ENCODE measurements at places on chromosomes 12 and 14.

DNA sequence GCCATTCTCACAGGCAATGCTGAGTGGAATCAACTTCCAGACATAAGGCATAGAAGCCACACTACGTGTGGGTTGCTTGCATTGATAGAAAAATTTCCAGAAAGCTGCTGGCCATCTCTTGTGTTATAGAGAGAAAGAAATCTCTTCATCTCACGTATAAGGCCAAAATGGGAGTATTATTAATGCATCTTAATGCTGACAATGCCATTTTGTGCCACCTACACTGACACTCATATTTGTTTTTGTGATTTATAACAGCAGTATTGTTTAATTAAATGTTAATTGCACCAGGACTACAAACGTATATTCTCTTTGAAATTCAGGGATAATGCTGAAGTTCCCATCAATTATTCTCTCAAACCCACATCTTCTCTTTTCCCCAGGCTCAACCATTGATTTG is 56.1 kb upstream of the TMEM132D start:
- DNase-seq: no peak

DNA sequence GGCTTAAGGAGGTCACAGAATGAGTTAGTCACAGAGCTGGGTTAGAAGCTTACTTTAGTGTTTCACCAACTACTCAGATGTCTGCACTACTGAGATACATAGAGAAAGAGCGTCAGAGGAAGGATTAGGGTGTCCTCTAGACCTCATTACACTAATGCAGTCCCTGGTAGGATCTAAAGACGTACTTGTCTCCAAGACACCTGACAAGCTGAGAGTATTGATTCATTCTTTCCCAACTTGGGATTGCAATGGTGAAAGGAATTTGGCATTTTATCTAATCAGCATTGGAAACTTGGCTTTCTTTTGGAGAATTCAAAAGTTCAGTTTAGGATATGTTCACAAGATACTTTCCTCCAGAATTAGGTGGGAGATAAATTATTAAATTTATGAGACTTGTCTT is 402.1 kb downstream of the ZFP36L1 start:
- no peak for DNase-seq

DNA sequence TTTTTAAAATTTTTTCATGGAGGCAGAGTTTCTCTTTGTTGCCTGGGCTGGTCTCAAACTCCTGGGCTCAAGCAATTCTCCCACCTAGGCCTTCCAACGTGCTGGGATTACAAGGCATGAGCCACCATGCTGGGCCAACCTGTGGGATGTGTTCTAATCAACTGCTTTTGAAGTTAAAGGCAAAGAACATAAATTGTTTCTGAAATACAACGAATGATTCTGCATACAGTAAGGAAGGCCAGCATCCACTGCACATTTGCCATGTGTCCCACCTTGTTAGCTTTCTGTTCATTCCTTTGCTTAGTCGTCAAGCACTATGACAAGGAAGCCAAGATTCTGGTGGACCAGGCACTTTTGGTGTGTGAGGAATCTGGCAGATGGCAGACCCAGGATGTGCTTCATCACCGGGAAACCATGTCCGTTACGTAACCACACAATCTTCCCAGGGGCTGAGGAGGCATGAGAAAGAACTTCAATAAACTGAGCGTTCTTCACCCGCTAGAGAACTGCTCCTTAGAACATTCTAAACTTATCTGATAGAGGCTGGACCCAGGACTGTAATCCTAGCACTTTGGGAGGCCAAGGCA is 24.5 kb downstream of the MOK start:
- DNase-seq: no peak

DNA sequence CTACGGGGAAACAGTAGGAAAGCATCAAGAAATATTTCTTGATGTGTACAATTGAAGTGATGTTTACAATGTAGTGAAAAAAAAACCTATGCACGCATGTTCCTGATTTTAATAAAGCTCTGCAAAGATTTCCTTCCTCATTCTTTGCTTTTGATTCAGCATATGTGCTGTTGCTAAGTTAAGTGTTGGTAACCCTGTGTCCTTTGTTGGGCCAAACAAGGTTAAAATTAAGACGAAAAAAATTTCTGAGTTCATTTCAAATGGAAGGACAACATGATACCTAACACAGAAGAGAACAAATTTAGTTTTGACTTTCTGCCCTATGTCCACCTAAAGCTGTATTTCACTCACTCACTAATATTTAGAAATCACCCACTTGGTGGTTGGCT is 62.8 kb downstream of the PPP2R5C start:
- DNase-seq: no peak

GRCh38 chr12:49632986-49633702 is 9.8 kb downstream of the PRPF40B start:
- DNase-seq: no peak

DNA sequence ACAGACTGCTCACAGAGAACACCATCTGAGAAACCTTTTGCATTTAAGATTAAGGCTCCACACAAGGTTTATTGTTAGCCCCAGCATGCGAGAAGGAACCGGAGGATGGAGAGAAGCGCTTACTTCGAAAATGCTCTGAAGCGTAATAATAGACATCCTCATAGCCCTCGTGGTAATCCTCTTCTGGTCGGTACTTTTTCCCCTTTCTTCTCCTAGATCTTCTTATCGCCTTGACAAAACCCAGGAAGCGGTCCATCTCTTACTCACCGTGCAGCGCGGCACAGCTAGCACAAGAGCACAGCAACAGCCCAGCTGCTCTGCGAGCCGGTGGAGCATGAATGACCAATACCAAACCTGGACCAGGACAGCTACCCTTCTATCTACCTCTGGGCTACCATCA is 125.1 kb upstream of the GRIP1 start:
- DNase-seq: no peak

DNA sequence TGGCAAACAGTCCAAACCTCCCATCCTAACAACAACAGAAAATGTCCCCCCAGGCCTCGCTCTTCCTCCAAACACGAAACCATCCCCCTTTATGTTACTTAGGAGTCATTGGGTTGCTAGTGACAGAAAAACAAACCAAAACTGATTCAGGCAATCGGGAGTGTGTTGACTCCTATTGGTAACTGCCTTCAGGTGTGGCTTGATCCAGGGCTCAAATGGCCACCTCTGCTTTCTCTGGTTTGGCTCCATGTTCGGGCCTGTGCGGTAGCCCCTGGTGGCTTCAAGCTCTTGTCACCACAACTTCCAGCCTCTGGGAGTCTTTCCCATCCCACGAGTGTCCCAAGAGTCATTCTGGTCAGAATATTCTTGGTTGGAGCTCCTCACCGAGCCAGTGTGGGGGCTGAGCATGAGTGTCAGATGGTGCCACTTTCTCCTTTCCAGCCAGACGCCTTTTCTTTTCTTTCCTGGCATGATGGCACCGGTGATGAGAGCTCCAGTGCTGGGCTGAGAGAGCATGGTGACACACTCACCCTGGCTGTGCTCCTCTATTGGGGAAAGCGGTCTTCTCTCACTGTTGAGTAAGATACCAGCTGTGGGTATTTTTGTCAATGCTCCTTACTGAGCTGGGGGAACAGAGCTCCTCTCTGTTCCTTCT is 38.6 kb downstream of the NOC4L start:
- DNase-seq: no peak

DNA sequence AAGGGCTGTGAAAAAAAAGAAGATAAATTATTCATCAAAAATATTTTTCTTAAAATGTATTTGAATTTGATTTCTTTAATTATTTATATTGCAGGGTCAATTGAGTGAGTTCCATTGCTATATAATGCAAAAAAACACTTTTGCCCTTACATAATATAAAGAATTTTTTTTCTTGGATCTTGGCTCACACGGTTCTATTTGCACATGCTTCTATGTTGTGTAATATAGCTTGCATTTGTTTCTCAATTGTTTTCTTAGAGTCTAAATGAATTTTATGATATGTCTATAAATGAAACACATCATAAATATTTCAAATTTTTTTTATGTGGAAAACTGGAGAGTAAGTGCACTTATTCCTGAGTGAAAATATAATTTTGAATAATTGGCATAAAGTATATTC is 694.2 kb downstream of the SLC6A15 start:
- no peak for DNase-seq

DNA sequence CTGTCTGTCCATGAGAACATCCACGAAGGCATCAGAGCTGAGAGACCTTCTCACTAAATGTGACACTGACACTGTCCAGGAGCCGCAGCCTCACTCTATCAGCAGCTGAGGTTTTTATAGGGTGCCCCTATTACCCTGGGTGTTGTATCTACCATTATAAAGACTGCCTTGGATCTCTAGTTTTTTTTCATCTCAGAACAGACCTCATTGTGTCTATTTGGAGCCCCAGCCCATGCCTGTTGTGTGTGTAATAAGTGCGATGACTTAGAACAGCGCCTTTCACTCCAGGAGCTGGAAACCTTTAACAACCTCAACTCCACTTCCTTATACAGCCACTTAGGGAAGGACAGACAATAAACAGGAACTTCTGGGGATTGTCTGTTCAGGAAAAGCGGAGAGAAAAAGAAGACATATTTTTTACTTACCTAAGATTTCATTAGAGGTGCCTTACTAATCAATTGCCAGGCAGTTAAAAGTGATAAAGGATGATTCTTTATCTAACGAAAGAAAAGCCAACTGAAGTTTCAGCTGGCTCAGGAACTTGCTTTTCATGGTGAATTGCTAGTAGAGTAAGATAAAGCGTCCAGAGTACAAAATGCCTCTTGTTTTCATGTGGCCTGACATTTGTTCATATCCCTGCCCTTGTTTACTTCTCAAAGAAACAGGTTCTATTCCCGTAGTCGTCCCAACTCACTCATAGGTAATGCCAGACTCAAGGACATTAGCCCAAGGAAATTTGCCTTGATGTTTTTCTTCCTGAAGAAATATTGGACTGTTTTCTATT is 420.6 kb downstream of the RAD51B start:
- DNase-seq: no peak

Data from type B pancreatic cell (in vitro differentiated cells).